ENCODE measurements at places on chromosomes 13 and 19.
A peak's percentile ranks its signal among the peaks of the same experiment; 100 is the strongest.

DNA sequence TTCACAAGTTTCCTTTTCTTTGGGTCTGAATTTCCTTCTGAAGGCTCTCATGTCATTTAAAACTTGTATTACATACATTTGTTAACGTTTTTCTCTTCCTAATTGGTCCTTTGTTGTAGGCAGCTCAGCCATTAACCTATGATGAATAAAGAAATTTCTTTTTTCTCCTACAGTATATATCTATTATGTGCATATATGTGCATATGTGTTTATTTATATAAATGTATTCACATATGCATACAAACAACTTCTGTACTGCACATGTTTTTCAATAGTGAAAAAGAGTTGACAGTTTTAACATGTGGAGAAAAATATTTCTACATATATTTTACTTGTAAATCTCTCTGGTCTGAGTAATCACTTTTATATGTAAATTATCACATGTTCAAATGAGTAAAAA is 1674.9 kb upstream of the PCDH20 start:
- no peak for DNase-seq

DNA sequence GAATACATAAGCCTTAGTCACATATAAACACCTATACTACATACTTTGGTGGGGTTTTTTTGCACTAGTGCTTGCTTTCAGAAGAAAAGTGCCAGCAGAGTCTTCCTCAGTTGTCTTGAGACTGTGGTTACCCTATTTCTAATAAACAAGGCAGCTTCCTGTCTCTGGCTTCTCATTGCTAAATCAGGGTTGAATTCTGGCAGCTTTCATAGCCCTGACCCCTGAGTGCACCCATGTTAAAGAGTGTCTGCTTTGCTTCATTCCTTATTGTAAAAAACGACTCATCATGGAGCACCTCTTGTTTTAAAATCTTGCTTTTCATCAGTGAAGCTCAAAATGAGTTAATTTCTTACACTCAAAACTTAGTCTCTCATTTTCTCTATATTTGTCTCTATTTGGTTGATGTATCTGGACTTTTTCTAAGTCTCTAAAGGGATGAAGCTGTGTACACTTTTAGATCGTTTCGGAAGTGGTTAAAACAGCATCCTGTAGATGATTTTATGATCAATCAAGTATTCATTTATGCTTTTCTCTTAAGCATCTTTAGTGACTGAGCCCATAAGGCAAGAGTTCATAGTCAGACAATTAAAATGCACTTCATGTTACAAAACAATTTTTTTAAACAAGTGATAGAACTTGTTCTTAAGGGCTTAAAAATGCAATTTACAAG is 72.1 kb downstream of the KLF12 start:
- DNase-seq = peak; percentile 47

DNA sequence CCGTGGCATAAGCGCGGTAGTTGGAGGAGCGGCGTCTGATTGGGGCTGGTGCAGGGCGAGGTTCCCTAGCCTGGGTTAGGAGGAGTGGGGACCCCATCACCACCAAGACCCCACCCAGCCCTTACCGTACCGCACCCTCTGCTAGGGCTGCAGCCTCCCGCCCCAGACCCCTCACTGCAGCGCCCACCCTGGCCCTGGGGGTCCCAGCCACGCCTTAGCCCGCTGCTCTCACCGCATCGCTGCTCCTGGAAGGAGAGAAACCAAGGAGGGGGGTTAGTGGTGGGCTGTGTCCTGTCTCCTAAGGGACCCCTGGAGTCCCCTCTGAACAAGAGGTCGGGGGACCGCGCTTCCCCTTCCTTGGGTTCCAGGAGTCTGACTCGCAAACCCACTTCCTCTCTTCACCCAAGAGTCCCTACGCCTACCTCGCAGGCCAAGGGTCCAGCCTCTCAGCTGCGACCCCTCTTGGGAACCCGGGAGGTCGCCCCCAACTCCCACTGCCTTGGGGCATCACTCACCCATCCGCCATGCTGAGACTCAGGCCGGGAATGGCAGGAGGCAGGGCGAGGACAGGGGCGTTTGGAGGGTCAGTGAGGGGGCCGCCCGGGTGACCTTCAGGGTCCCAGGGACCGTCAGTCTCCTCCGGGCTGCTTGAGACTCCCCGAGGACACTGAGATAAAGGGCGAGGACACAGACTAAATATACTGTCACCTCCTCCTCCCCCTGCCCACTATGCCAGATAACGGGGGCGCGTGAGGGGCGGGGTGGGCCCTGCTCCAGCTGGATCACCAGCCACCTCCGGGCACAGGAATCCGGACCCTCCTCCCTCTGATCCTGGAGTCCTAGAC is at the start of gene TNNI3:
TNNI3 (minus strand) TSS at position 669 of the 845 bp plus-strand sequence; CDS start at position 526, 143 bp downstream.
- DNase-seq = no peak

GRCh38 chr13:25980255-25980654 is 71.6 kb downstream of the SHISA2 start:
- DNase-seq = no peak

DNA sequence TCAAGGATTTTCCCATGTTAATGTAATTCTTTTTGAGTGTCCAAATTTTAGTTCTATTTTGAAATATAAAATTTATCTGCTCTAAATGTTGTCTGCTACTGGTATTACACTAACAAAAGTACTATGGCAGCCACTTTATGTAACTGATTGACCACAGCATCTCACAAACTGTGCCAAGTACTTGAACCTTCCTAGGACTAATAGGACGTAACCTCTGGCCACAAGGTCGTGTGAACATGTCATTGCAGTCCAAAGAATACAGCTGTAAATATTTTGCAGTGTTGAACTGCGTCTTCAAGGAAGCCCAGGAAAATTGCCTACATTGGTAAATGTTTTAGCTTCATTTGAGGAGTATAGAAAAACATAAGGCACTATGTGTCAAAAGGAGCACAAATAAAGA is 1.9 kb downstream of the KCTD4 start:
- no peak for DNase-seq

DNA sequence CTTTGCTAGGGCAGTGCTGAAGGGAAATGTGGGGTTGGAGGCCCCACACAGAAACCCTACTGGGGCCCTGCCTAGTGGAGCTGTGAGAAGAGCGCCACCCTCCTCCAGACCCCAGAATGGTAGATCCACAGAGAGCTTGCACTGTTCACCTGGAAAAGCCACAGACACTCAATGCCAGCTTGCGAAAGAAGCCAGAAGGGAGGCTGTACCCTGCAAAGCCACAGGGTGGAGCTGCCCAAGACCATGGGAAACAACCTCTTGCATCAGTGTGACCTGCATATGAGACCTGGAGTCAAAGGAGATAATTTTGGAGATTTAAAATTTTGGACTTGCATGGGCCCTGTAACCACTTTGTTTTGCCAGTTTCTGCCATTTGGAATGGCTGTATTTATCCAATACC is 615.4 kb upstream of the MIR17HG start:
- DNase-seq = no peak
